ENCODE measurements at places on chromosomes 1 and 21. TPM values are rescaled to one million over a fixed set of nuclear protein-coding genes. Genes with fewer than 3 reads are reported as not detected.

DNA sequence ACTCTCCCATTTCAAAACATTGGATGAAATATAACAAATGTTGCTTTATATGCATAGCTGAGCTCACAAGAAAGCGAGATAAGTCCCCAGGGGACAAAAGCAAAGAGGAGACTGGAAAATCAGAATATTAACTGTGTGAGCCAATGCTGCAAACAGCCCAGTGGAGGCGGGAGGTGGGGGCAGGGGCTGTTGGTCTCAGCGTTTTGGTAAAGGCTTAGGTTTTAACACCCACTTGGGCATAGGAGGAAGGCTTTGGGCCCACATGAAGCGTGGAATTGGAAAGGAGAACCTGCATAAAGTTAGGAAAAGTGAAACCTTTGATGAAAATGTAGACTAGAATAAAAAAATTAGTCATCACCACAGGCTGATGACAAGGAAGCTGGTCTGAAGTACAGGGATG lies 30.2 kb upstream of the SMIM12 start:
- no peak overlapping the region for H3K4me3 ChIP-seq
- H3K27me3 ChIP-seq: peaks cover 32% of the 10 kb centered on the region
- H3K36me3 ChIP-seq: peaks cover 2% of the 10 kb centered on the region
- H3K4me1 ChIP-seq: peaks cover 4% of the 10 kb centered on the region
- H3K27ac ChIP-seq: no peak overlapping the region
- DNase-seq: no peak

DNA sequence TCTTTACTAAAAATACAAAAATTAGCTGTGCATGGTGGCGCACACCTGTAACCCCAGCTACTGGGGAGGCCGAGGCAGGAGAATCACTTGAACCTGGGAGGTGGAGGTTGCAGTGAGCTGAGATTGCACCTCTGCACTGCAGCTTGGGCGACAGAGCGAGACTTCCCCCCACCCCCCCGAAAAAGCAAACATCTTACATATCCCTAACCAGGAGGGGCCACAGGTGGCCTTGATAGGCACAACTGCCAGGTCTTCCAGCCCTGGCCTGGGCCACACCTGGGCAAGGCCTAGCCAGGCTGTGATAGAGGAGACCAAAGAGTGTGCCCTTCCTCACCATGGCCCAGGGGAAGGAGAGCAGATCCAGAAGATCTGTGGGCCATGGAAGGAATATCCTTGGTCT lies 28.6 kb upstream of the POU3F1 start:
- H3K4me3 ChIP-seq: no peak overlapping the region
- H3K27ac ChIP-seq: no peak overlapping the region
- H3K27me3 ChIP-seq: peaks cover 66% of the 10 kb centered on the region
- peaks cover 10% of the 10 kb centered on the region for H3K4me1 ChIP-seq

GRCh38 chr1:225228871-225229303 lies 199.0 kb downstream of the LBR start:
- no peak overlapping the region for H3K27ac ChIP-seq
- no peak overlapping the region for H3K4me3 ChIP-seq
- H3K27me3 ChIP-seq: peaks cover 9% of the 10 kb centered on the region

DNA sequence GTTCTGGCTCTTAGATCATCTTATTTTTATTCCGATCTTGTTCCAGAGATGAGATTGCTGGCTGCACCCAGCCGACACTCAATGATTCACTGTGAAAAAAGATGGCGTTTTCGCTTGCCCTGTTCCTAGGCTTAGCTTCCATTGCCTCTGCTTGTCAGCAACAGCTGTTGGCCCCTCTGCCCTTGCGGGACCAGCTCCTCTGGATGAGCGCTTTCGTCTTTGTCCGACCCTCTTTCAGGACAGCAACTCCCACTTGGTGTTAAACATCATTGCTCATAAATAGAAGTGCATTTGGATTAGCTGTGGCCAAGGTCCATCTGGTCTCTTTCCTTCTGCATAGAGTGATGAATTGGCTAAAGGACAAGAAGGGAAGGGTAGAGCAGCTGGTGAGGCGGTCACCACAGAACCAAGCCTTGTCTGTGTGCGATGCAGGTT lies 43.5 kb upstream of the SCCPDH start:
- no peaks in the 10 kb centered on the region for H3K4me1 ChIP-seq
- no peaks in the 10 kb centered on the region for H3K27me3 ChIP-seq
- DNase-seq: no peak
- no peaks in the 10 kb centered on the region for H3K36me3 ChIP-seq

GRCh38 chr1:232553809-232554208 lies 76.1 kb downstream of the SIPA1L2 start:
- H3K4me1 ChIP-seq: peaks cover under 1% of the 10 kb centered on the region
- no peak overlapping the region for H3K4me3 ChIP-seq
- H3K27me3 ChIP-seq: peaks cover 19% of the 10 kb centered on the region
- H3K36me3 ChIP-seq: no peaks in the 10 kb centered on the region

- H3K27ac ChIP-seq: peak overlapping the region; percentile 87
- no peaks in the 10 kb centered on the region for H3K27me3 ChIP-seq
- peak overlapping the region; percentile 69 for H3K4me3 ChIP-seq
- no peak for DNase-seq
- peaks cover 51% of the 10 kb centered on the region for H3K4me1 ChIP-seq
Measured at GRCh38 chr1:30190511-30191153, 532.8 kb downstream of the MATN1 start.

- no peak for DNase-seq
- H3K36me3 ChIP-seq: peaks cover 14% of the 10 kb centered on the region
- no peak overlapping the region for H3K4me3 ChIP-seq
- H3K4me1 ChIP-seq: no peaks in the 10 kb centered on the region
Measured at GRCh38 chr1:228242409-228242808, 34.6 kb downstream of the OBSCN start.

DNA sequence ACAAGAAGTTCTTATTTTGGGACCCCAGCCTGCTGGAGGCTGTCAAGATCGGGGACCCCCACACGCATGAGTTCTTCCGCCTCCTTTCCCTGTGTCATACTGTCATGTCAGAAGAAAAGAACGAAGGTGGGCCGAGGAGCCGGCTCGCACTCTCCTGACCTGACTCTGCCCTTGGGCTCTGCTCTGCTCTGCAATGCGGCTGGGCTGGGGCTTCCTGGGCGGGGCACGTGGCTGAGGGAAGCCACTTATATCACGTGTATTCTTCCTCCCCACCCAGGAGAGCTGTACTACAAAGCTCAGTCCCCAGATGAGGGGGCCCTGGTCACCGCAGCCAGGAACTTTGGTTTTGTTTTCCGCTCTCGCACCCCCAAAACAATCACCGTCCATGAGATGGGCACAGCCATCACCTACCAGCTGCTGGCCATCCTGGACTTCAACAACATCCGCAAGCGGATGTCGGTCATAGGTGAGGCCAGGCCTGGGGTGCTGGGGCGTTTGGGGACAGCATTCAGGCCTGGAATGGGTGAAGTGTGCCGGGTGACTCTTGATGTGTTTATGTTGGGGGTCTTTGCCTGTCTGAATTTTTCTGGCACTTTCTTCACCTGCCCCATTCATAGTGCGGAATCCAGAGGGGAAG lies 17.6 kb downstream of the ATP8B2 start:
- H3K27me3 ChIP-seq: no peaks in the 10 kb centered on the region
- peak overlapping the region; percentile 93 for H3K4me3 ChIP-seq
- peak overlapping the region; percentile 97 for H3K27ac ChIP-seq
- DNase-seq: peak; percentile 64
- peaks cover 31% of the 10 kb centered on the region for H3K36me3 ChIP-seq

DNA sequence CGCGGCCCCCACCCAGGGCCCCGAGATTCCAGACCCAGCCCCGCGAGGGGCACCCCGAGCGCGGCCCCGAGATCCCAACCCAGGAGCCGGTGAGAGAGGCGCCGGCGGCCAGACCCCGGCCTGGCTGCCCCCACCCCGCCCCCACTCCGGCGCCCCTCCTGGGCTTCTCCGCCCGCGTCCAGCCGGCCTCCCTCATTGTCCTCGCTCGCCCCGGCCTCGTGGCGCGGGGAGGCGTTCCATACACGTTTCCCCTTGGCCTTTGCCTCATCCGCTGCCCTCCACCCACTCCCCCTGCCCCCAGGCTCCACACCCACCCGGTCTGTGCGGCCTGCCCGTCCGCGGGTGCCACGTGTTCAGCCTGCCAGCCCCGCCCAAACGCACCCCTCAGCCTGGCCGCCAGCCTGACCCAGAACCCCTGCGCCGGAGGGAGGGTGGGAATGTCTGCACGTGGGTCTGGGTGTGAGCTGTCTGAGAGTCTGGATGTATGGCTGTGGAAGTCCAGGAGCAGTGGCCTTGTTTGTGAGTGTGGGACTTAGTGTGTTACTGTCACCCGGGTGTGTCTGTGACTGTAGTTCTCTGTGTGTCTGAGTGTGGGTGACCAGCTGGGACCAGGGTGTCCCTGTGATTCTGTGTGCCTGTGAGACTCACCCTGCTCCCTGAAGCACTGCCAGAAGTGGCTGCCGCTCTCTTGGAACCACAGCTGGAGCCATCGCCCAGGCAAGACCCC lies 681 bp downstream of the B4GALT2 start:
- no peak overlapping the region for H3K27ac ChIP-seq
- no peaks in the 10 kb centered on the region for H3K27me3 ChIP-seq
- no peak for DNase-seq
- peaks cover 59% of the 10 kb centered on the region for H3K4me1 ChIP-seq
- H3K4me3 ChIP-seq: peak overlapping the region; percentile 95

DNA sequence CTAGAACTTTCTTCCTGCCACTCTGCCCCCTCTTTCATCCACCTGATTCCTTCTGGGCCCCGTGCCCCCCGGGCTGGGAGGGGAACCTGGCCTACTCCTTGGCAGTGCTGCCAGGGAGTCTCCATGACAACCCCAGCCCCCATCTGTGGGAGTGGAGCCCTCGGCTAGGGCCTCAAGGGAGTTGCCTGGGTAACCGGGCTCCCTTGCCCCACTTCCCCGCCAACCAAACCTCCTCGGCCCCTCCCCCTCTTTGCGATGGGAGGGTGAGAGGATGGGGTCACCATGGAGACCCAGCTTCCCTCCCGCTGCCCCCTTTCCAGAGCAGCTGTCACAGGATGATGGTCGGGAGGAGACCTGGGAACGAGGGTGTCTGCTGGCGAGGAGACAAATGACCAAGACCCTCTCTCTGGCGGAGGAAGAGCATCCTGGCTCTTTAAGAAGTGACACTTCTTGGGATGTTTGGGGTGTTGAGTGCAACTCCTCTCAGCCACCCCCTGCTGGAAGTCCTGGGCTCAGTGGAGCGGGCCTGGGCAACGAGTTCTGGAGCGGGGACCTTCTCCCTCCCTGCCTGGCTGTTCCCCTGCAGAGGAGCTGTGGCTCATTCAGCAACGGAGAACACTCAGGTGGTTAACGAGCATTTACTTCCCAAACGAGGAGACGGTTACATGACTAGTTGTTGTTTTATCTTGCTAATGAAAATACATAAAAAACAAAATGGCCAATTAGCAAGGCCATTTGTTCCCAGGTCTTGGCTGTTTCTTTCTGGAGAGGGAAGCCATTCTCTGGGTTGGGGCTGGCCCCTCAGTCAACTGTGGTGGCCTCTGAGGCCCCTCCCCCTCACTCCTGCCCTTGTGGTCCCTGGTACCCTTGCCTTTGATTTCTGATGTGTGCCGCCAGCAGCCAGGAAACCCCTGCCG lies 82.8 kb downstream of the UBIAD1 start:
- H3K36me3 ChIP-seq: no peaks in the 10 kb centered on the region
- DNase-seq: no peak
- no peak overlapping the region for H3K4me3 ChIP-seq

The PDE9A gene
- 6.6 TPM for total RNA-seq

The GNG4 gene
- not detected for total RNA-seq

The MMP23B gene
- 3.9 TPM for total RNA-seq

The LMO4 gene
- 19.9 TPM for total RNA-seq

All from T-helper 17 cell (primary cell).